ENCODE measurements at places on chromosomes 11 and 22.
A peak's percentile ranks its signal among the peaks of the same experiment; 100 is the strongest.

DNA sequence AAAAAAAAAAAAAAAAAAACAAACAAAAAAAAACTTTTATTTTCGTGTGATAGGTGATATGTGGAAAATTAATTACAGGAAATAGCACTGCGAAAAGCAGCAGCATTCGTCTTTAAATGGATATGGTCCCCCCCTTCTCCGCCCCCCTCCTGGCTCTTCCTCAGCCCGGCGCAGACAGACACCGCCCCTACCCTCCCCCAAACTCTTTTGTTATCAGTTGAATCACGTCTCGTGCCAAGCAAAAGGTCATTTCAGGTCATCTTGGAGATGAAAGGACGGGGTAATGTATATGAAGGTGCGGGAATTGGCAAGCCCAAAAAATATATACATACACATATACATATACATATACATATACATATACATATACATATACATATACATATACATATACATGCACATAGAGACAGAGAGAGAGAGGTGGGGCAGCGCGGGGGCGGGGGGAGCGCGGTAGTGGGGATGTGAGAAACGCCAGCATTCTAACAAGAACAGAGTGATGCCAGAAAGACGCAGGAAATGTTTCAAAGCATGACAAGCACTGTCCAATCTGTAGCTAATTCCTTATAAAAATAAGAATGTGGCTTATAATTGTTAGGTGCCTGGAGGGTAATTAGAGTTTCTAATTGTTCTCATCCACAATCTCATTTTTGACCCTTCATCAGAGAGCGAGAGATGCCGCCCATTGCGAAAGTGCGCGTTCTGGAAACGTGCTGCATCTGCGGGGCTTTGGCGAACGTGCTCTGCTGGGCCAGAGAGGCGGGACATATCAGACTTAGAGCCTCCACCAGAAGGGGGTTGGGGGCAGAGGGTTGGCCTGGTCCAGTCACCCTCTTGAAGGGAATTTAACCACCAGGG, 214.5 kb upstream of the UBASH3B start:
- peak; percentile 73 for DNase-seq

DNA sequence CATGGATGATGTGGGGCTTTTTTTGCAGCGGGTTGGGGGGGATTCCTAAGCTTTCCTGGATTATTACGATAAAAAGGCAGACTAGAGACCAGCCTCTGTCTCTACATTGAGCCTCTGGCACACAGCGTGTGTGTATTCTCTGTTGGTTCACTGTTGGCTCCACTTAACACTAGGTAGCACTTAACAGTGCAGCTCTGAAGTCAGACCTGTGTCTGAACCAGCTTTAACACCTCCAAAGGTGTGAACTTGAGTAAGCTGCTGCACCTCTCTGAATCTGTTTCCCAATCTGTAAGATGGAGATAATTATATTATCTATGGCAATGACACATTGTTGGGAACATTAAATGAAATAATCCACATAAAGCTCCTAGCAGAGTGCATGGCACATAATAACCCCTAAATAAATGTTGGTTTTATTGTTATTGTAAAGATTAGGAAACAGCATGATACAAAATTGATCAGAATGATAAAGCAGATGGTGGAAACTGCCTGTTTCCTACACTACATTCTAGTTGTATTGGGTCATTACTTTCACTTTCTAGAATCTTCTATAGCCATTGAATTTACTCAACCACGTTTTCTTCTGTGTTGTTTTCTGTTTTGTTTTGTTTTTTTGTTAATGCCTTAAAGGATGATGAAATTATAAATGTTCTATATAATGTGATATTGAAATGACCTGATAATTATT, 108.4 kb downstream of the ARL14EP start:
- no peak for DNase-seq

- no peak for DNase-seq
Measured at GRCh38 chr11:8586184-8586583, 7.8 kb downstream of the STK33 start.

GRCh38 chr11:46363455-46364005, 16.3 kb downstream of the DGKZ start:
- no peak for DNase-seq

- no peak for DNase-seq
Measured at GRCh38 chr11:116071241-116071640, 567.0 kb upstream of the CADM1 start.

DNA sequence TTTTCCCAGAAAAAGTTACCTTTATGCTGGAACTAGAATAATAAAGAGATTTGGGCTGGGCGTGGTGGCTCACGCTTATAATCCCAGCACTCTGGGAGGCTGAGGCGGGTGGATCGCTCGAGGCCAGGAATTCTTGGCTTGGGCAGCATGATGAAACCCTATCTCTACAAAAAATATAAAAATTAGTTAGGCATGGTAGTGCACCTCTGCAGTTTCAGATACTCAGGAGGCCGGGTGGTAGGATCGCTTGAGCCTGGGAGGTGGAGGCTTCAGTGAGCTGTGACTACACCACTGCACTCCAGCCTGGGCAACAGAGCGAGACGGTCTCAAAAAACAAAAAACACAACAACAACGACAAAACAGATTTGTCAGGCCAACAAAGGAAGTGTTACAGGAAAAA, 119.3 kb upstream of the OR9Q1 start:
- no peak for DNase-seq

DNA sequence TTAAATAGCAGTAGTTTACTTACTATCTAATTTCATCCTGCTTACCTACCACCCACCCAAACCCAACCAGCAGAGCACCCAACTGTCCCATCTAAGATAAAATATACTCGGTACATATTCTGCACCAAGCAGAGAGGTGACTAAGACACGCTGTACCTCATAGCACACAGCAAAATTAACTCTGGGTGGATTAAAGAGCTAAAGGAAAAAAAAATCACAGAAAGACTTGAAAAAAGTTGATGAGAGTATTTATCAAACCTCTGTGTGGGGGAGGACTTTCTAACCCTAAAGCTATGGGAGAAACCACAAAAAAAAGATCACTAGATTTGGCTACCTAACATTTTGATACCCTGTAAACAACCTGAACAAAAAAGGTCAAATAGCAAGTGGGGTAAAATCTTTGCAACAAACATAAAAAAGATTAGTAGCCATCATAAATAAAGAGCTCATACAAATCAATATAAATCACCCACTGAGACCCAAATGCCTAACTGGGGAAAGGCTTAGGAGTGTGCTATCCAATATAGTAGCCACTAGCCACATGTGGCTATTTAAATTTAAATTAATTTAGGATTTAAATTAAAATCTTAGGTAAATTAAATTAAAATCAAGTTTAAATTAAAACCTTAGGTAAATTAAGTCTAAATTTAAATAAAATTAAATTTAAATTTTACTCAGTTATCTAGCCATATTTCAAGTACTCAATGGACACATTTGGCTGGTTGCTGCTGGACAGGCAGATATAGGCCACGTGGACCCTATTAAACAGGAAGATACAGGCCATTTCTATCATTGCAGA, 25.6 kb upstream of the CD5 start:
- no peak for DNase-seq

GRCh38 chr11:77095551-77096490, 6.8 kb upstream of the OMP start:
- no peak for DNase-seq

Measured in iPS-NIHi11 (cell line).